ENCODE measurements at places on chromosomes 16 and 17.

DNA sequence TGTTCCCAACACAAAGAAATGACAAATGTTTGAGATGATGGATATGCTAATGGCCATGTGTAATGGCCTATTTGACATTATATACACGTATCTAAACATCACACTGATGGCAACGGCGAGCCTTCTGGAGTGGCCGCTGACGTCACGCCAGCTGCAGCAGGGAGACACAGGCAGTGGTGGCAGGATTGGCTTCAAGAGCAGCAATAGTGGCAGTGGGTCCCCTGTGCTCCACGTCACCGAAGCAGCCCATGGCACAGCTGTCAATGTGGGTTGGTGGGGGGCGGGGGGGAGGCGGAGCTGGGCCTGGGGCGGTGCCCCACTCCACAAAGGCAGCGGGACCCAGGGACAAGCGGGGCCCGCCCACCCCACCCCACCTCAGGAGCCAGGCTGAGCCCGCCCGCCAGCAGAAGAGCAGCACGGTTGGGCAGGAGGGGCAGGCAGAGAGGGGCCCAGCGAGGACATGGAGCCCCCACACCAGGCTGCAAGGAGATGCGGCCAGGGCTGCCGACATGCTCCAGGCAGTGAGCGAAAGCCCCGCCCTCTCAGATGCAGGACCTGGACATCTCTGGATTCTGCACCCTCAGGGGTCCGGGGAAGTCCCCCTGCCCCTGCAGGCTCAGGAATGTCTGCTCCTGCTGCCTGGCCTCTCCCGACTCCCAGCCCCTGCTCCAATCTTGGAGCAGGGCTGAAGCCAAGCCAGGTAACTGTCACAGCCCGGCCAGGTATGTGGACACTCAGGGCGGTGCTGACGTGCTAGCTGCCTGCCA, 64.6 kb downstream of the USP32 start:
- DNase-seq, result no peak

DNA sequence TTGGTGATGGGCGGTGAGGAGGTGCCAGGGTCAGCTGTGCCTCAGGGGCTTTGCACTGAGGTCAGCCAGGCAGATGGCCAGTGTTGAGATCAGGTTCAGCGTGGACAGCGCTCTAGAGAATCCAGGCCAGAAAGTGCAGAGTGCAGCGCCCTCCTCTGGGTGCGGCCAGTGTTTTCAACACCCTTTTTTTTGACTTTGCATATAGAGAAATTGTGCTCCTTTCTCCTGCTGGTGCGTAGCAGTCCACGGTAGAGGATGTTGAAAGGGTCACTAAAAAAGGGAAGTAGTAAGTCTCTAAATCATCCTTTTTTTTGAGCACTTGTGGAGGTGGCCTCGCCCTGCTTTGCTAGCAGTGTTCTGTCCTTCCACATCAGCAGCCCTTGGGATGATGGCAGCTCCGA, 53.9 kb downstream of the BANP start:
- no peak for DNase-seq

GRCh38 chr16:57894390-57895080, 76.4 kb downstream of the CNGB1 start:
- DNase-seq, result no peak

GRCh38 chr16:57601801-57602478, 26.5 kb upstream of the ADGRG1 start:
- no peak for DNase-seq

GRCh38 chr16:83211711-83212110, 584.9 kb downstream of the CDH13 start:
- no peak for DNase-seq

DNA sequence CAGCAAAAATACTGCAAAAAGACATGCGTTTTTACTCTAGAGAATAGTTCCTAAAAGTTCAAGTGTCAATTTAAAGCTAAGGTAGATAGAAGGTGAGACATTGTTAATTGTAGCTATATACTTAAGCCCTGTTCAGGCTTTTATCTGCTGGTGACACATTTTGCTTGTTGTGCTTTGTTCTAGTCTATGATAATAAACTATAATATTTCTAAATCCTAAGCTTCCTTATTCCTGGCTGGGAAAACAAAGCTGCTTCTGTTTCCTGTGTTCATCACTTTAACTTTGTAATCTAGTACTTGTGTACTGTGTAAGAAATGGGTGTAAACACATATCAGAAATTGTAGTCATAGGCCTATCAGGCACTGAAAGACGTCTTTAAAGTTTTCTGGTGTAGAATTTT, 77.3 kb downstream of the EFCAB13 start:
- DNase-seq, result no peak

DNA sequence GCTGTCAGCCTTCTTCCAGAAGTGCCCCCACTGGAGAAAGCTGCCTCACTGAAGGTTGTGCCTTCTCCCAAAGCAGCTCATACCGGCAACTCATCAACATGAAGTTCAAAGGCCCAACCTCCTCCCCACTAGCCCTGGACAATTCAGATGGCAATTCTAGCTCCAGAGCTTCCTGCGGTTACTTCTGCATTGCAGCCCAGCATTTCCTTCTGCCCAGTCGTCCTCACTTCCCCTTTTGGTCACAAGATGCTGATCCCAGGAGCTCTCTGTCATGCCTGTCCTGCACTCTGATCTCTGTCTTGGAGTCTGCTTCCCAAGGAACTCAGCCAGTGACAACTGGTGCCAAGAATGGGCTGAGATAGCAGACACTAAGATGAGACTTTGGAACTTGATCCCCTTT, 178.2 kb upstream of the SOX9 start:
- DNase-seq, result no peak

DNA sequence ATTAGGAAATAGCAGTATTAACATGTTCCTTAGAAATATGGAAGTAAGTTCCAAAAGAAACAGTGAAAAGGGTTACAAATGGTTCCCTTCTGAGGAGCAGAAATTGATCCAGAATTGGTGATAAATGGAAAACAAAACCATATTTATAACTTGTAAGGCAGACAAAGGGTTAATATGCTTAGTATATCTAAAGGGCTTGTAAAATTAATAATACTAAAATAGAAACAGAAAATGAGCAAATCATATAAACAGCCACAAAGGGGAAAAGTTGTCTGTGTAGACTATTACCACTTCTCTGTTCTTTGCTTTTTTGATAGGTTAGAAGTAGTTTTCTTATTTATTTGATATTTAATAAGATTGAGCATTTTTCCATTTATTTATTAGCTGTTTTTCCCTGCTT, 64.4 kb downstream of the NFATC3 start:
- DNase-seq, result no peak

DNA sequence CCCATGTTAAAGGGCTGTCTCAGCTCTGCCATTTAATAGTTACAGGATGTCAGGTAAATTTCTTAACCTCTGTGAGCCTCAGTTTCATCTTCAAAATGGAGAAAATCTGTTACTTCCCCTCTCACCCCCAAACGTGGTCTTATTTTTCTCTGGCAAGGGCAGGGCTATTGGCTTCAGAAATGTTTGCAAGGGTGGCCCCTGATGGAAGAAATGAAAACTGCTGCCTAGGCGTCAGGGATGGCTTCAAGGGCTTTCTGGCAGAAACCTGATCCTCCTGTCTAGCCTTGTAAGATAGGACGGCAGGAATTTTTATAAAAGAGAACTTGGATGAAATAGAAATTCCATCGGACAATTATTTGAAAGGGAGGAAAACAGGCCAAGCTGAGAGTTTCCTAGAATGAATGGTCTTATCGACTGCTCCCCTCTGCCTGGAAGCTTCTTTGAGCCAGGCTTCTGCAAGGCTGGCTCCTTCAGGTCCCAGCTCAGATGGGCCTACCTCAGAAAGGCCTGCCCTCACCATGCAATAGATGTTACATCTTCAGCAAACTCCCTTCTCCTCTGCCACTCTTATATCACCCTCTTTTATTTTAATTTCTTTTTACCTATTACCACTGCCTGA, 43.0 kb upstream of the TANGO6 start:
- peak; percentile 63 for DNase-seq

DNA sequence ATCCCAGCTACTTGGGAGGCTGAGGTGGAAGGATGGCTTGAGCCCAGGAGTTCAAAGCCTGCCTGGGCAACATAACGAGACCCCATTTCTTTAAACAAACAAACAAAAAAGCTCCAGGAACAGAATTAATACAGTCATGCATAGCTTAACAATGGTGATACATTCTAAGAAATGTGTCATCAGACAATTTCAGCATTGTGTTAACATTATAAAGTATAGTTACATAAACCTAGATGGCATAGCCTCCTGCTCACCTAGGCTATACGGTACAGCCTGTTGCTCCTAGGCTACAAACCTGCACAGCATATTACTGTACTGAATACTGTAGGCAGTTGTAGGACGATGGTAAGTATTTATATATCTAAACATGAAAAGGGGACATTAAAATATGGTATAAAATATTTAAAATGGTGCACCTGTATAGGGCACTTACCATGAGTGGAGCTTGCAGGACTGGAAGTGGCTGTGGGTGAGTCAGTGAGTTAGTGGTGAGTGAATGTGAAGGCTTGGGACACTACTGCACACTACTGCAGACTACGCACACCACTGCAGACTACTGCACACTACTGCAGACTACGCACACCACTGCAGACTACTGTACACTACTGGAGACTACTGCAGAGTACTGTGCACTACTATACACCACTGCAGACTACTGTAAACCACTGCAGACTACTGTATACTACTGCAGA, 74.6 kb downstream of the TMC6 start:
- DNase-seq, result no peak

GRCh38 chr16:81610144-81610842, 165.7 kb downstream of the CMIP start:
- DNase-seq, result peak; percentile 31

DNA sequence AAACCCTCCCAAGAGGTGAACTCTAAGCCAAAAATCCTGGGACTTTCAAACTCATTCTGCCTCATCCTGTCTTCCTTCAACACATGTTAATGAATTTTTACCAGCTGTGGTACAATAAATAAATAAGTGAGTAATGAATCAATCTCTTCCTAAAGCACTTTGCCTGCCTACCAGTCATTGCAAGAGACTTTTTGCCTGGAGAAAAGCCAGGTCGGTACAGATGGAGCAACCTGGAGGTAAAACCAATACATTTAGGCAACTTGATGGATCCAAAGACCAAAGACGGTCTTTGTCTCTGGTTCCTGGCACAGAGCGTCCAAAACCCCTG, 324.2 kb downstream of the PMP22 start:
- DNase-seq, result no peak

DNA sequence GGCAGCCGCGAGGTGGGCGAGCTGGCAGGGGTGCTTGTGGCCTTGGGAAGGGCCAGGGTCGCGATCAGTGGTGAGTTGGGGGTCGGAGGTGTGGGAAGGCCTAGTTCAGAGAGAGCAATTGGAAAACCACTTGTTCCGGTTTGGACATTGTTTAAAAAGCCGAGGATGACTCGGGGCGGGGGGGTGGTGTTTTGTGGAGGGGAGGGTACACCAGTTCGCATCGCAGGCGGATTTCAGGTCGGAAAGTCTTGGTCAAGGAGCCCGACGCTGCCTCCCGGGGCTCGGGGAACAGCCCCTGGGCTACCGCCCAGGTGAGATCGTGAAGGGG, 66.4 kb downstream of the KPNA2 start:
- no peak for DNase-seq

- no peak for DNase-seq
These were observed 5.5 kb downstream of the CYLD start for GRCh38 chr16:50747207-50747956.

GRCh38 chr17:59669944-59670343, 37.3 kb downstream of the PTRH2 start:
- DNase-seq, result no peak

- DNase-seq, result no peak
These were observed 787 bp downstream of the ZFPM1 start for GRCh38 chr16:88453611-88454522.

GRCh38 chr17:4073983-4074830, 68.6 kb downstream of the ZZEF1 start:
- DNase-seq, result no peak

- no peak for DNase-seq
These were observed 37.8 kb upstream of the IL34 start for GRCh38 chr16:70608521-70608920.

DNA sequence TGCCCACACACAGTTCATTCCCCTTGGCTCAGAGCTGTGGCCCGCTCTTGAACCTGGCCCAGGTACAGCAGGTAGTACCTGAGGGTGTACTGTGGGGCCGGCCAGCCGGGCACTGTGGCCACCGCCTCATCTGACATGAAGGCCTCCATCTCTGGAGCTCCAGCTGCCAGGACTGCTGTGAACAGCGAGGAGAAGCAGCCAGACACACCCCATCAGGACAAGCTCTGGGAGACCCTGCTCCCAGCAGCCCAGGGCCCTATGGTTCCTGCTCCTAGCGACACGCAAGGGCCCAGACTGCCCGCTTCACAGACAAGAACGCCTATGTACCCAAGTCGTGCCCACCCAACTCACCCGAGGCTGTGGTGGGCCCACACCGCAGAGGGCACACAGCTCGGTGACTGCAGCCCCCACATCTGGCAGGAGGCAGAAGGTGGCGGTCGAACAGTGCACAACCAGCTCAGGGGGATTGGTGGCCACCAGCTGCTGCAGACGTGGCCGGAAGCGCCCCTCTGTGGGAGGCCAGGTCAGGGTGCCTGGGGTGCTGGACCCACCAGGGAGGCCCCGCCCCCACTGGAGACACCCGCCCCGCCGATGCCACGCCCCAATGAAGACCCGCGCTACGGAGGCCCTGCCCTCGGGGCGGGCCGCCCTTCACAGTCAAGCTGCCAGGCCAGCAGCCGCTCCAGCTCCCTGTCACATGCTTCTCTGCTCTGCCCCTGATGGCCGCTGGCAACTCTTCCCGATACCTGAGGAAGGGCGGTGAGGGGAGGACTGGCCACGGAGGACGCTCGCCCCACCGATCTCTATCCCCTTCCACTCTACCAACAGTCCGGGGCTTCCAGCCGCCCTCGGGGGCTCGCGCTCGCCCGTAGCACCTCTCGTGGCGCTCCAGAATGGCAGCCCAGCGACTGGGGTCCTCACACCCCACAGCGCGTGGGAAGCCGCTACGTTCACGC, 1.1 kb upstream of the STUB1 start:
- DNase-seq, result no peak

GRCh38 chr16:8951447-8952280, 12.0 kb downstream of the USP7 start:
- DNase-seq, result no peak

- DNase-seq, result no peak
These were observed 817.9 kb upstream of the SOX9 start for GRCh38 chr17:71302721-71303549.

DNA sequence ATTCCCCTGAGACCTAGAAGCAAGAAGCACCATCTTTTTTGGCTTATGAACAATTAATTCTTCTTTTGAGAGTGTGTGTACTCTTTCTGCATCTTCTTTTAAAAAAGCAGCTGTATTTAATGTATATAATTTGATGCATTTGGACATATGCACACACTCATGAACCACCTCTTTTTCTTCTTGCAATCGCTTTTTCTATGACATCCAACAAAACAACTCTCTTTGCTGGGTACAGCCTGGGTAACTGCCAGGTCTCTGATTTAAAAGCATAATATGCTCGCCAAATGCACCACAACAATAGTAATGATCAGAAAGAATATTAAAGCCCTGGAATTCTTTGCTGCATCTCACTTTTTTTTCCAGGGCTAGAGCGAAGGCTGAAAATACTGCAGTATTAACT, 97.3 kb downstream of the HAPSTR1 start:
- no peak for DNase-seq

- no peak for DNase-seq
These were observed 474.8 kb downstream of the SHISA9 start for GRCh38 chr16:13376174-13376573.

- DNase-seq, result no peak
These were observed 91.4 kb downstream of the C16orf78 start for GRCh38 chr16:49464877-49465504.
